ENCODE measurements at places on chromosomes 2 and 18.

DNA sequence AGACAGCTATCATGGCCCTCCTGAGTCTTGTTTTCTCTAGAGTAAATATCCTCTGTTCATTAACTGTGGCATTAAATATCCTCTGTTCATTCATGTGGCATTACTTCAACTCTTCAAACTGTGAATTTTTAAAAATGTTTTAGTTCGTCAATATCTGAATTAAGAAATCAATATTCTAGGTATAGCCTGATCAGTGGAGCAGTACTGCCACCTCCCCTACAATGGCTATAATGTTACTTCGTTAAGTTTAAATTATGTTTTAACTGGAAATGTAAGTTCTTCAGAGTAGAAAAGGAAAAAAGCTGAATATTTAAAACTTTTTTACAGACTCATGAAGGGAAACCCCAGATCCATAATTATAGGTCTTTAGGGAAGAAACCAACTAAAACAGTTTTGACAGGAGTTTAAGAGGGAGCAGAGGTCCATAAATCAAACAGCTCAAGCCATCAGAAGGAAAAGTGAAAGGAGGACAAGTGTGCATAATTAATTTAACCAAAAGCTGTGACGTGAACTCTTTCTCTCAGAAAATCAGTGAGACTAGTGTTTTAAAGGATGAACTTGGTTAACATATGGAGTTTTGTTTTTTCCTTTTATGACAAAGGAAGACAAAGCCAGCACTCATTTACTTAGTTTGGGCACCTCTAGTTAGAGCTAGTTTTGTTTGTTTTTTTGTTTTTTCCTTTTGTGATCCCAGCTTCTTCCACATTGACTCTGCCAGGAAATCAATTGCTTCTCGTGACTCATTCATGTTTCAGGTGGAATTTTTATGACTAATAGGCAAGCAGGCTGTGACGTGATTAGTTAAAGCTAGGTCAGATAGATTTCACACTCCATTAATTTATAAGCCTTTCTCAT lies 44.9 kb downstream of the RBBP8 start:
- DNase-seq, result no peak

- DNase-seq, result no peak
These were observed 302.5 kb upstream of the ACVR2A start for GRCh38 chr2:147542351-147542750.

GRCh38 chr2:11753886-11754699 lies 7.7 kb downstream of the LPIN1 start:
- peak; percentile 43 for DNase-seq

- no peak for DNase-seq
These were observed 3.6 kb upstream of the PROM2 start for GRCh38 chr2:95270541-95271081.

DNA sequence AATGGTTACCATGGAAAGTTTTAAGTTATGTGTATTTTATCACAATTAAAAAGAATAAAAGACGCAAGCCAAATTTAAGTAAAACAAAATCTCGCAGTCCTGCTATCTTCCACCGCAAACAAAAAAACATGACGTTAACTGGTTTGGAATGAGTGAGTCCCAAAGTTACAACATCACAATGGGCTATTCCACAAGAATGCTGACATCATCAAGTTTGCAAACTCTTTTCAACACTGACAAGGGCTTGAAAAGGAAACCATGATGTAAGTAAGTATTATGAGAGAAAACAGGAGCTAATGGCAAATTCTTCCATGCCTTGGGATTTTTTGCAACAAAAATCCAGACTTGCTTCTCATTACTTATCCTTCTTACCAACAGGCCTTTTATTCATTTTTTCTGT lies 31.1 kb downstream of the SIGLEC15 start:
- DNase-seq, result no peak

DNA sequence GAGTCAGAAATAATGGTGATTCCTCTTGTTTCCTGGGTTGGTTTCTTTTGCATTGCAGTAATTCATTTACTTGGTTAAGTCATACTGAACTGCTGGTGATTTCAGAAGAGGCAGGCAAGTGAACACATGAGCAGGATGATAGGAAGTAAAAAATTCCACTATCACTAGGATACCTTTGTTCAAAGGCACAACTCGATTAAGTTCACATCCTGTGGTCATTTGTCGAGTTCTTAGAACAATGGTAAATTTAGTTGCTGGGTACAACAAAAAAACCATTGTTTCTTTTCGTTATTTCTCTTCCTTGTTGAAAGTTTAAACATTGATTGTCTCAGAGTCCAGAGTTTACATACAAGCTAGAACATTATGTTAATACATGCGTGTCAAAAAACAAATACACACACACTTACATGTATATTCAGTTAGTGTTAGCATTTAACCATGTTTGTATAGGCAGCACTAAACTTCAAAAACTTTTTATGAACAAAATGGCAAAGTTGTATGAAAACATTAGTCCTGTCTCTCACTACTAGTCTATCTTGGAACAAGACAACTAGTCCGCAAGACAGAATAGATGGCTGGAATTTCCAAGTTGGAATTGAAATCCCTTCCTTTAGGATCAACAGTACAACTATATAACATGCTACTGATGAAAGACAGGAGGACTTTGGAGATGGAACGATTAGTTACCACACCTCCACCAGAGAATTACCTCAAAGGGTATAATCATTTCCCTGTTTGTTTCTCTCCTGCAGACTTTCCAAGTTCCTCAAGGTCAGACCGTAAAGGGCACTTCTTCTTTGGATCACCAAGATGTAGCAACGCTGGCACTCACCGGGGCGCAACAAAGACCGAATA lies 26.2 kb downstream of the STK39 start:
- no peak for DNase-seq

GRCh38 chr18:69758458-69758857 lies 189.2 kb downstream of the CD226 start:
- DNase-seq, result no peak

- DNase-seq, result no peak
These were observed 137.5 kb downstream of the ACTR3 start for GRCh38 chr2:114027437-114027836.

DNA sequence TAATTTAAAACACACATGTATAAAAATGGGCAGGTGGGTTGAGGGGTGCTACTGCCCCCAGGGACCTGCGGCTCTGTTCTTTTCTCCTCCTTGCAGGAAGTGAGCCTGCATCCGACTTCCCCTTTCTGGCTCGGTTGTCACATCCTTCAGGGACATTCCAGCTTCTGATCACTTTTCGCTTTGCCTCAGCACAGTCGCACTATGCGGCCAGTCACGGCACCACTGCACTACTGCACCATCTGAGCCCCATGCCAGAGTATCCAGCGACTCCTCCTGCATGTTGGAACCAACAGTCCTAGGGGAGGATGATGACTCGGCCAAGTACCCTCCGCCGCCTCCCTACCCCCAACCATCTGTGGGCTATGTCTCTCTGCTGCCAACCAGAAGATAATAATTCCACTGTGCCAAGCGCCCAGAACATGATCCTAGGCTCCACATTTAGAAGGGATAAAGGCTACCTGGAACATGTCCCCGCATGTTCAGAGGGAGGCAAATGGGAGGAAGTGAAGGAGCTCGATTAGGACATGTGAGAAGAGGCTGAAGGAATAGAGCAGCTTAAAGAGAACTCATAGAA lies 17.6 kb downstream of the CDC42EP3 start:
- no peak for DNase-seq

- no peak for DNase-seq
These were observed 146.7 kb downstream of the RPIA start for GRCh38 chr2:88838165-88838635.

DNA sequence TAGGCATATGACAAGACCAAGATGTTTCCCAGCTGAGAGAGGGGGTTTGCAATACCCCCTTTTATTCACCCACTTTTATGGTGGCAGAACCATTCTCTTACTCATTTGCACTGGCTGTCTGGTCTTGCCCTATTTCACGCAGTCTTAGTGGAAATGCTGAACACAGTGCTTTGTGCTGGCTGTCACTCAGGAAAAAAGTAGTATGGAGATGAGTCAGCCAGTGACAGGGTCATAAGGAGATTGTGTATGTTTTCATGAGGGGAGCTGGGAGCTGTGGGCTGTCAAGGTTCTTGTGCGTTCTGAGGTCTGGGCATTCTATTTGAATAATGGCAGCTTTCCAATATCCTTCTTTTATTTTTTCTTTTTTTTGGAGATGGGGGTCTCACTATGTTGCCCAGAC lies 10.9 kb upstream of the CNRIP1 start:
- no peak for DNase-seq

DNA sequence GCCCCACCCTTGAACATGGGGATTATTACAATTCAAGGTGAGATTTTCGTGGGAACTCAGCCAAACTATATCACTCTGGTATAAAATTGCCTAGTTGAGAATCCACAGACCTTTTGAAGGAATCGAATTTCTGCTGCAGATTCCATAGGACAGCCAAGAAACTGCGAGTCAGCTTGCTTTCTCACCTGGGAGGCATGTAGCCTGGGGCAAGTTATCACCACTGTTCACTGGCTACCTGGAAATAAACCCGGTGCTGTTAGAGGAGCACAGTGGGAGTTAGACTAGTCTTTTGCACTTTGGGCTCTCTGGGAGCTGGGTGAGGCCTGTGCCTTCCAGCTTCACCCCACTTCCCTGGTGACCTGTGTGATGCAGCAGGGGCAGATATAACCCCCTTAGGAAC lies 1043.5 kb downstream of the TDRD15 start:
- DNase-seq, result no peak

GRCh38 chr18:79374408-79375171 lies 21.1 kb upstream of the NFATC1 start:
- DNase-seq, result no peak

- DNase-seq, result no peak
These were observed 95.7 kb downstream of the ZNF385B start for GRCh38 chr2:179765666-179766065.

DNA sequence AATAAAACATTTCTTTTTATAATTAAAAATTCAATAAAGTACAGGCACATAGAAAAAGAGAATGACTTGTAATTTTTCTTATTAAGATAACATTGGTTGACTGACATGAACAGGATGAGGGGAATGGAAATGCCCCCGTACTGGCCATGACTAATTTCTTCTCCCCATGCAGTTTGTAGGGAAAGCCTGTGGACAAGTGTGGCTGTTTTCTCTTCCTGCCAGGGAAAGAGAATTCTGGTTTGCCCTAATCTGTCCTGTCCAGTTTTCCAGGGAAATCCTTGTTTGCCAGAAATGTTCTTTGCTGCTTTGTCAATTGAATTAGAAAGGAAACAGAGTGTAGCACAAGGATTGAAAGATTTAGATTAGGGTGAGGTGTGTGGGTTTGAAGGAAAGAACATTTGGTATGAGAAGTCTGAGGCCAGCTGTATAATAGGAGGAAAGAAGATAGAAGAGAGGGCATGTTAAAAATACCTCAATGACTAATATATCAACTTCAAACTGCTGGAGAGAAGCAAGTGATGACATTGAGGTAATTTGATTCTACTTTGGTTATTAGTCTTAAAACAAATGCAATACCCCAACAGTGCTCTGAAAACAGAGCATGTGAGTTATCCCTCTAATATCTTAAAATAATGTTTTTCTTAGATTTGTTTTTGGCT lies 593.9 kb upstream of the ZNF804A start:
- DNase-seq, result no peak

DNA sequence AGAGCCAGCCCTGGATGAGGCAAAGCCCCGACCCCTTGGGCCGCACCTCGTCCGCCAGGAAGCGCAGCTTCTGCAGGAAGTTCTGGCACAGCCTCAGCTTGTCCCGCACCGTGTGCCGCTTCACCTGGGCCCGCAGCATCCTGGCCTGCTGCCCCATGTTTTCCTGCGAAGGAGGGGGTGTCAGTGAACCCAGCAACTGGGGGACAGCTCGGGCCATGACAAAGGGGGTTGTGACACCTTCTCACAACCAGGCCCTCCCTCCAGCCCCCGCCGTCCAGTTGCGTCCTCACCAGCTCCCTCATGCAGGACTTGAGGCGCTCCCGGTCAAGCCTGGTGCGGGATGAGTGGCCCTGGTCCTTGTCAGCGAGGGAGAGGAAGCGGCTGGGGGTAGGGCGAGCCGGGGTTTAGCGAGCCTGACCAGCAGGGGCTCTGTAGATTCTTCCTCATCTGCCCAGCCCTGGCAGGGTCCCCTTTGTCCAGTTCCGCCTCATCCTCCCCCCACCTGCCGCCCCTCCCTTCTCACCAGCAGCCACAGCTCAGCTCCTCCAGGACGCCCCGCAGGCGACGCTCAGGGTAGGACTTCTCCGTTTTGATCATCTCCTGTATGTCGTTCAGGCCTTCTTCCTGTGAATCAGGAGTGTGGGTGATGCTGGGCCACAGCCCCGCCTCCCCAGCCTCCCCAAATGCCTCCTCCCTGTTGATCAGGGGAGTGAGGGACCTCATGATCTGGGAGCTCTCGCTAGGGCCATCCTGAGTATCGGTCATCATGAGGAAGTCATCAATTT lies 606 bp downstream of the OTOF start:
- DNase-seq, result no peak

- DNase-seq, result no peak
These were observed 5.7 kb downstream of the NCKAP5 start for GRCh38 chr2:133562558-133562957.
